ENCODE measurements at places on chromosomes 1 and 21. TPM values are rescaled to one million over a fixed set of nuclear protein-coding genes. Genes with fewer than 3 reads are reported as not detected.

OPRD1 gene
- not detected for total RNA-seq

LINGO4 gene
- not detected for total RNA-seq

OLIG2 gene
- not detected for total RNA-seq

IVL gene
- not detected for total RNA-seq

CSF1 gene
- total RNA-seq: 28.9 TPM

ZBTB40 gene
- total RNA-seq: 21.3 TPM

LAMC1 gene
- total RNA-seq: 216 TPM

DENND2D gene
- 0.42 TPM for total RNA-seq

CLCA4 gene
- not detected for total RNA-seq

PLA2G2F gene
- total RNA-seq: not detected

MXRA8 gene
- total RNA-seq: 0.82 TPM

SEMA4A gene
- total RNA-seq: 1.5 TPM

S100A7 gene
- total RNA-seq: not detected

THEM5 gene
- not detected for total RNA-seq

RGS13 gene
- not detected for total RNA-seq

HCRTR1 gene
- 1.4 TPM for total RNA-seq

KHDC4 gene
- total RNA-seq: 54.1 TPM

CENPF gene
- total RNA-seq: 72.9 TPM

PKN2 gene
- 47.3 TPM for total RNA-seq

APH1A gene
- 165 TPM for total RNA-seq

DENND2C gene
- total RNA-seq: 0.22 TPM
